ENCODE measurements at places on chromosomes 16 and 17.

- no peak for DNase-seq
Measured at GRCh38 chr16:2715064-2715463, 5.0 kb downstream of the PRSS27 start.

GRCh38 chr17:42387661-42388380, 421 bp downstream of the STAT3 start:
- DNase-seq = peak; percentile 52

DNA sequence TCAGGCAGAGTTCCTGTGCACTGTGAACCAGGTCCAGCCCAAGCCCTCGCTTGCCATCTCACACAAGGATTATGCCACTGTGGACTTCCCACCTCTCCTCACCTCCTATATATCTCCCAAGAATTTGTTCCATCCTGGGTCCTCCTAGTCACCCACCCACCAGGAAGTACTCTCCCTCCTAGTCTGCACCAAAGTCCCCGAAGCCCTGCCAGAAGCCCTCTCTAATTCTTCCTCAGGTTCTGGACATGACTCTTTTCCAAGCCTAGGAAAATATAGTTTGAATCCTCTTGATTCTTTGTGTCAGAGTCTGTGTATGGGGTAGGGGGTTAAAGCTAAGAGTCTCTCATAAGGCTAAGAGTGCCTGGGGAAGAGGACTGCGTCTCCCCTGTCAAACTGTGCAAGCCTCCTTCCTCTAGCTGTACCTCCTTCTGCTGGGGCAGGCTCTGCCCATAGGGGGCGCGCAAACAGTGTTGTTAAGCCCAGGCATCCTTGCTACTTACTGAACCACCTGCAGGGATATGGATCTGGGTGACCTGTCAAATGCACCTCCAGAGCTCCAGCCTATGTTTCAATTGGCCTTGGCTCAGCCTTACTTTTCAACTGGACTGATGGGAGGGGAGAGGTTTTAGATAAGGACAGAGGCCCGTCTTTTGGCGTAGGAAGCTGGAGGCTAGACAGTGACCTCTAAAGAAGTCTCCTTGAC, 16.6 kb upstream of the DLX4 start:
- peak; percentile 96 for DNase-seq

- no peak for DNase-seq
Measured at GRCh38 chr17:17837380-17837821, 615 bp upstream of the SREBF1 start.

GRCh38 chr17:15398736-15399331, 57.4 kb upstream of the TEKT3 start:
- no peak for DNase-seq

DNA sequence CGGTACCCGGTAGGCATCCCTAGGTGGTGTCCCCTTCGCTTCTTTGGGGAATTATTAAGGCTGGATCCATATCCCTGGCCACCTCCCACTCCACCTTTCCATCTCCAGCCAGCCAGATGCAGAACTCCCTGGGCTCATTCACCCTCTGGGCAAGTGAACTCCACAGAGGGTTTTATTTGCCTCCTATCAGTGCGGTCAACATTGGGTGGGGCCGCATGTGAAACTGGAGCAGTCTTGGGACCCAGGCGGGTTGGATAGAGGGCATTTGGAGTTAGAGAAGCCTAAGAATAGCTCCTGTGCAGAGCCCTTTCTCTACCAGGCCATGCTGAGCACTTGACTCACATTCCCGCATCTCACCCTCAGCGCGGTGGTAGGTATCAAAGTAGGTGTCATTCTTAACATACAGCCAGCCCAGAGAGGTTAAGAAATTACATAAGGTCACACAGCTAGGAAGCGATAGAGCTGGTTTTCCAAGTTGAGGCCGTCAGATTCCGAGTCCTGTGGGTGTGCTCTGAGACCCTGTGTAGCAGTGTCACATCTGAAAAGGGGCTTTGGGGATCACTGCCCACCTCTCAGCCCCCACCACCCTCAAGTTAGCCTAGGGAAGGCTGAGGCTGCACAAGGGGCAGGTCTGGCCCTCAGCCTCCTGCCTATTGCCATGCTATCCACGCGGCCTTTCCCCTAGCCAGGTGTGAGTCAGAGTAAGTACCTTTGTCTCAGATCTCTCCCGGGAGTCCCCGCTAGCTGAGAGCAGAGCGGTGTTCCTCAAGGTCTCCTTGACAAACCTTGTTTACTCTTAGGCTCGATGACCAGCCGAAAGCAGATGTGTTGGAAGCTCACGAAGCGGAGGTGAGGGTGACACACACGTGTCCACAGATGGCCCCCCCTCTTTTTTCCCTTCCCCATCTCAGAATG, 26.9 kb upstream of the LGALS9 start:
- no peak for DNase-seq

- DNase-seq = no peak
Measured at GRCh38 chr17:68709461-68709860, 108.3 kb upstream of the FAM20A start.

- DNase-seq = no peak
Measured at GRCh38 chr17:46895171-46895570, 27.8 kb upstream of the GOSR2 start.

All from Calu3 (cell line).